ENCODE measurements at places on chromosomes 12 and 14. TPM values are rescaled to one million over a fixed set of nuclear protein-coding genes. Genes with fewer than 3 reads are reported as not detected.

Gene CLEC1A
- polyA plus RNA-seq, result 21.2 TPM

Gene PRH2
- 0.21 TPM for polyA plus RNA-seq

Gene REP15
- polyA plus RNA-seq, result 0.94 TPM

Gene CDH24
- polyA plus RNA-seq, result 63.1 TPM

Gene KRT2
- polyA plus RNA-seq, result not detected

Gene RERG
- not detected for polyA plus RNA-seq

Data from endothelial cell of umbilical vein (primary cell).